ENCODE measurements at places on chromosomes 7 and 10. TPM values are rescaled to one million over a fixed set of nuclear protein-coding genes. Genes with fewer than 3 reads are reported as not detected.

MMD2 gene
- total RNA-seq = not detected

FRMD4A gene
- 0.82 TPM for total RNA-seq

TFEC gene
- total RNA-seq = 0.47 TPM

SPDYE18 gene
- 0.99 TPM for total RNA-seq

ACSM6 gene
- total RNA-seq = not detected

PLPP4 gene
- not detected for total RNA-seq

BLNK gene
- total RNA-seq = not detected

DNA sequence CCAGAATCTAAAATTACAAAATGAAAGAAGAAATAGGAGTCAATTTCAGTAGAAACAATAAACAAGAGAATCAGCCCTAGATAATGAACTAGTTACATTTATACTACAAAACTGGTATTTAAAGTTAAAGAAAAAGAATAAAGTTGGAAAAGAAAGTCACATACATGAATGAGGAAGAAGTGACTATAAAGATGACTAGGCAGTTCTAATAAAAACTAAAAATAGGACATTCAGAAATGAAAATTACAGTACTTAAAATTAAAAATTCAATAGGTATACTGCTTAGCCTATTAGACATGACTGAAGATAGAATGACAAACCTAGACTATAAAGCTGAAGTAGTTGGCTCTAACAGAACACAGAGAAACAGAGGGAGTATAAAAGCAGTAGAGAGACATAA, 108.8 kb downstream of the AHR start:
- DNase-seq = no peak

DNA sequence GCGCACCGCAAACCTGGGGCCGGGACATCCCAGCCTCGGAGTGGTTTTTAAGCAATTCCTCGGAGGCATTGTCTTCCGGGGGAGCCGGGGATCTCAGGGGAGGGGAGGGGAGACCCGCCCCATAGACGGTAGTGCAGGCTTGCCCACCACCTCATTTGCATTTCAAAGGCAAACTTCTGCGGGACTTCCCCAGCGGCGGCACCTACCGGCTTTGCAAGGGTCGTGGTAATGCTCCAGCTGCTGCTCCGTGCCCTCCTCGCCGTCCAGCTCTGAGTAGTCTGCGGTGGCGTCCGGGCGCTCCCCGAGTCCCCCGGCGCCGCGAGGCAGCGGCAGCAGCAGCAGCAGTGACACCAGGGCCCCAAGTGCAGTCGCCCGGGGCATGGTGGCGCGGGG, 425 bp downstream of the TLL2 start:
- DNase-seq = no peak

DNA sequence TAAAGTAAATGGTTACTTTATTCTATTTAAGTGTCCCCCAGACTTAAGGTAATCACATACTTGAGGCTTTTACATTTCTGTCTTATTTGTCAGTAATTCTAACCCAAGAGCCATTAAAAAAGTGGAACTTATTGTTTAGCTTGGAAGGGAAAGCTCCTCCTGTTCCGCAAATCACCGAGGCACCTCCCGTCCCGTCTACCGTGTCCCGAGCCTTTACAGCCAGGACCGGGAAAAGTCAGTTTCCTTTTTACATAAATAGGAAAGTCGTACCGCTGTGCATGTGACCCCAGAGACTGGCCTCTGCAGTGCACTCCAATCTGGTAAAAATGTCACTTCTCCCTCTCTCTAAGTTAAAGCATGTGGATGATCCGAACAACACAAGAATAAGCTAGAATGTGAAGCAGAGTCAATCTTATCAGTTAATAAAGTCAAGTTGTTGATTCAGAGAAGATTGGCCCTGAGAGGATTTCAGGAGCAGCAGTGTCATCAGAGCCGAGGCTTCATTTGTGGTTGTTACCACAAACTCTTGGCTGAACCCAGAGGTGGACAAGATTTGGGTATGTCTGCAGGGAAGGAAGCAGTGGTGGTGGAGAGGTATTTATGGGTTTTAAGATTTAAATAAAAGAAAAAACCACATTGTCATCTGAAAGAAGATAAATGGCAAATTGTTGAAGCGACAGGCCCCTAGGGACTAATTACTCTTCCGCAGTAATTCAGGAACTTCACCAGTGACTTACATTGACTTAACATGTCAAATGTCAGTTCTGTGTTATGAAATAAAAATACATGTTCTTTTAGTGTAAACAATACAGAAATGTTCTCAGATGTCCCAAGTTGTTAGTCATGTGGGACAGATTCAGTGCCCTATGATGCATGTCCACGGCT, 316.6 kb upstream of the ZNF32 start:
- no peak for DNase-seq

- DNase-seq = no peak
Observed at GRCh38 chr7:33459340-33459751, 330.0 kb downstream of the BBS9 start.

- no peak for DNase-seq
Observed at GRCh38 chr10:105875050-105875449, 1234.0 kb downstream of the SORCS3 start.

GRCh38 chr10:101986624-101986971, 69.4 kb downstream of the ARMH3 start:
- DNase-seq = no peak

- no peak for DNase-seq
Observed at GRCh38 chr10:113866551-113867394, 12.3 kb downstream of the NHLRC2 start.

GRCh38 chr10:91925022-91925320, 1.4 kb downstream of the BTAF1 start:
- no peak for DNase-seq

- DNase-seq = no peak
Observed at GRCh38 chr7:8823486-8823885, 390.1 kb downstream of the NXPH1 start.

GRCh38 chr7:118298771-118299170, 74.3 kb downstream of the ANKRD7 start:
- no peak for DNase-seq

DNA sequence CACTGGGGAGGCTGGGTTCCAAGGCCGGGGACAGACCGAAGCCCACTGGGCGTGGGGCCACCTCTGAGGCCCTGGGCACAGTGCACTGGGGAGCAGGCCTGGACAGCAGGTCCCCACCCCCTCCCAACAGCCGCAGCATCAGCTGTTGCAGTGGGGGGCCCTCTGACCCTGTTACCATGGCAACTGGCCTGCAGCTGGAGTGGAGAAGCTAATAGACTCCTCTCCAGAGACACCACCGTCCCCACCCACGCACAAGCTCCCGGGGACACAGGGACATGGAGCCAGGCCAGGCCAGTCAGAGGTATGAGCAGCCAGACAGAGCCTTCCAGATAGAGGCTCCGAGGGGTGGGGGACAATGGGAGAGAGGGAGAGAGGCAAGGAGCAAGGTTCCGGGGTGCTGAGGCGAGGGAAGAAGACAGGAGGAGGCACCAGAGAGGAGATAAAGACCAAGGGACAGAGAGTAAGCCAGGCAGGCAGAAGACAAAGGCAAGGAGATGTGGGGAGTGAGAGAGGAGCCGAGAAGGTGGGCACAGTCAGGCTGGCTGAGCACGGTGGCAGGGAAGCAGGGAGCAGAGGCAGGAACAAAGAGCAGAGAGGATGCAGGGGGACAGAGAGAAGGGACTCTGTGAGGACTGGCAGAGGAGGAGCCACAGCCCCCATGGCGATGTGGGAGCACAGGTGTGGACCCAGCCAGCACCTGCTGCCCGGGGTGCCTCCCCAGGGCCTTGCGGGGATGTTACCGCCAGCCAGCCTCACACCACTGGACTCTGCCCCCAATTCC, 6.7 kb downstream of the KCNH2 start:
- no peak for DNase-seq

GRCh38 chr10:11683529-11684320, 58.5 kb upstream of the ECHDC3 start:
- no peak for DNase-seq

DNA sequence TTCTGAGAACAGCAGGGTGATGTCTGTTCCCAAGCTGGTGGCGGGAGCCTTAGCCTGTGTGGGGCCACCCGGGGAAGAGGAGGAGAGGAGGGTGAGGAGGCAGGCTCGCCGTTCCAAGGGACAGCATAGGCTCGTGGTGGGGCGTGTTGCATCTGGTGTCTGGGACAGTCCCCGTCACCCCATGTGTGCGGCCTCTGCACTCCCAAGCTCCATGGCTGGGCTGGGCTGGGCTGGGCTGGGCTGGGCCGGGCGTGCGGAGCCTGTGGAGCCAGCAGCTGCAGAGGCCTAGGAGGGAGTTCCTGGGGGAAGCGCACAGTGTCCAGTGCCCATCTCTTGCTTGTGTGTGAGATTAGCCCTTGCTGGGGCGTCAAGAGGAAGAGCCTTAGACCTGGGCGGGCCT, 20.9 kb upstream of the TTYH3 start:
- DNase-seq = no peak

- DNase-seq = no peak
Observed at GRCh38 chr7:99270702-99271101, 1.9 kb upstream of the MYH16 start.

DNA sequence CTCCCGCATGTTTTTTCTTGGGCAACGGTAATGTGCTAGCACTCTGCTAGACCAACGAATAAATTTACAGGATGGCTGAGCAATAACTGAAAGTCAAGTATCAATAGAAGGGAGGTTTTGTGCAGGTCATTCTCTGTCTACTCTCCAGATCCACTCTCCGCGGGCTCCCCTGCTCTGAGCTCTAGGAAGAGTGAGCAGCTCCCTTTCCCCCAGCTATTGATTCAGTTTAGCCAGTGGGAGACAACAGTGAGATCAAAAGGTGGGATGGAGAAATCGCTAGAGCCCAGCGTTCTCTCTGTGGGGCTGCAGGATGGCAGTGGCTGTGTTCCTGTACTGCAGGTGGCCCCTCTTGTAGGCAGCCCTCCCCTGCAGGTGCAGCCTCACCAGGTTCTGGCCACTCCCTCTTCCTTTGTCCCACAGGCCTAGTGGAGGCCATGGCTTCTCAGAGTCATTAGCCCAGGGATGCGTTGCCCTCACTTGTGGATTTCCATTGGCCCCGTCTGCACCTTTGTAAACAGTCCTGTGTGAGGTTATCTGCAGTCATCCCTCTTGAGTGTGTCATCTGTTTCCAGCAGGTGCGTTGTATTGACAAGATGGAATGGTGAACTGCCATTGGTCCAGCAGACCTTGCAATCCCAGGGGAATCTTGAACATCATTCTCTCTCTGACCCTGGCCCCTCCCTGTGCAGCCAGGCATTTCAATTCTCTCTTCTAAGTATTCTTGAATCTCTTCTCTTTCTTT, 11.1 kb downstream of the MSRB2 start:
- DNase-seq = no peak

DNA sequence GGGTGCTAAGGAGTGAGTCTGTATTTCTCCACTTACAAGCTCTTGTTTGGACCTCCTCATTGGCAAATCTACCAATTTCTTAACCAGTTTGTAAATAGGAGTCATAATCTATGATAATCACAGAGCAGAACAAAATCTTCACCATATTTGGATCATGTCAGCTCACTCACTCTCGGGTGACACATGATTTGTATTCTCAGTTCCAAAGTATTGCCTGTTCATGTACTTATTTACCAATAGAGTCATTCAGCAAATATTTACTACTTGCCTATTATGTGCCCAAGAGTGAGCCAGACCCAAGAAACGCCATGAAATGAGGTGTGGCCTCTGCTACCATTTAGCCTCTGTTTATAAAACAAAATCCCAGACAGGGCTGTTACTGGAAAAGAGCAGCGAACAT, 114.8 kb downstream of the TSPAN12 start:
- DNase-seq = no peak

DNA sequence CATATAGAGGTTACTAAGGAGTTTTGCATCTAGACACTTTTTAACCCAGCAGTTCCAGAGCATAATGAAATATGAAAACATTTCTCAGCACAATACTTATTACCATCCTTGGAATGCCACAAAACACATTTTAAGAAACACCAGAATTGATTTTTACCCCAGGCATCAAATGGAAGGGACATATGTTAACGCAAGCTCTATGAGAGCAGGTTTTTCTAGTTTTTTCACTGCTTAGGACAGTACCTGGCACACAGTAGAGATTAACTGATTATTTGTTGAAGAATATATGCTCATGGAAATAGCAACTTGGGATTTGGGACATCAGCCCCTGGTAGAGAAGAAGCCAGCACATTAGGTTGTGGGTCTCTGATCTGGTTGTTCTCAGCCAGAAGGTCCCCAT, 67.0 kb upstream of the ARID5B start:
- no peak for DNase-seq

DNA sequence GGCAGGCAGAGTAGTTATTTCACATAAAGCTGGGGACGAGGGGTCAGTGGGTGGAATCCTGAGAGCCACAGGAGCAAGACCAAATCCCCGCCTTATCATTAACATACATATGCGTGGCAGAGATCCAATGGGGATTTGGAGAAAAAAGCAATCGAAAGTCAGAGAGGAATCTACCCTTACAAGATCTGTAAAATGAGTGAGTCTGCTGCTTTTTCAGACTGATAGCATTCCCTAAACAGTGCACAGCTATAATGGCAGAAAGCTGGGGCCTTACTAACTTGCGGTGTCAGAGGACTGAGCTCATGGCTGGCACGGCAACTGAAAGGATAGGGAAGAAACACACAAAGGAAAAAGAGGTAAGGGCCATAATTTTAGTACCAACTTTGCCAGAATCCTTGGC, 25.0 kb downstream of the GPR22 start:
- no peak for DNase-seq

GRCh38 chr10:47067949-47068940, 157.0 kb downstream of the PTPN20 start:
- DNase-seq = no peak

GRCh38 chr7:114083166-114084001, 164.6 kb upstream of the PPP1R3A start:
- peak; percentile 20 for DNase-seq

DNA sequence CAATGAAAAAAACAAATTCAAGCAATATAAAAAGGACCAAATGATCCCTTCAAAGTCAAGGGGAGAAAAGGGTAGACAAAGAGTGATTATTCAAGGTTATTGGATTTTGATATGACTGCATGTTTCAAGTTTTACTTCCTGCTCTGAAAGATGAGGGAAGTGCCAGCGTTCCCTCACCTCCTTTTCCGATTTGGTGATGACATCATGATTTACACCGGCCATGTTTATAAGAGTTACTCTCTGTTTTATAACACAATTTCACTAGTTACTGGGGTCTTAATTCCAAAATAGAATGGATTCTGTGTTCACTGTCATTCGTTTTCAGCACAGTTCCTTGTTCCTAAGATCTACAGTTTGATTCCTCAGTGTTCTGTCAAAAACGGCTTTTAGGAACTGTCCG, 60.5 kb upstream of the CPXM2 start:
- DNase-seq = no peak

DNA sequence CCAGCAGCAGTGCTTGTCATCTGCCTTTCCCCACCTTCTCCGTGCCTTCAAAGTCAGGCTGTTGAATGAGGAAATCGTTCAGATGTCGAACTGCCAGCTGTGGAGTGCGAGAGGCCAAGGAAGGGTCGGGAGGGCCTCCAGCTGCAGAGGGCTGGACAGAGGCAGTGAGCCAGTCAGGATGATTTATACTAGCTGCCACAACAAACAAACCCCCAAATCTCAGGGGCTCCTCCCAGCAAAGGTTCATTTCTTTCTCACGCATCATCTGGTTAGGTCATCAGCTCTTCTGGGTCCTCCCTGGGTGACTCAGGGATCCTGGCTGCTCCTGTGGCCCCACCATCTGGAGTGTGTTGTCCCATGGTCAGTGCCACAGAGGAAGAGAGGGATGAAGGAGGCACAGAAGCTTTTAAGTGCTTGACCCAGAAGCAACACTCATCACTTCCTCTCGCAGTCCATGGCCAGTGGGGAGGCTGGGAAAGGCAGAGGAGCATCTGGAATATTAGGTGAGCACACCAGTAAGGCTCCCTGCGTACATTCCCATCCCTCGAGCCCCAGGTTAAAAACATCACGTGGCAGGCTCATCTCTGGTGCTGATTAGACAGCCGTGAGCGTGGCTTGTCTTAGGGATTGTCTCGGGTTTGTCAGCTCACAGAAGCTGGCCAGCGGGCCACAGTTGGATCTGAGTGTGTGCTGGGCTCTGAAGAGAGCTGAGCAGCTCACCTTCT, 140.7 kb downstream of the RGS10 start:
- no peak for DNase-seq

Data from activated CD8-positive, alpha-beta T cell treated with anti-CD3 and anti-CD28 coated beads, Interleukin-2, amount 10 ng/mL, durations not matched to agents 7 days and 5 days (primary cell).